ENCODE measurements at places on chromosomes 11 and 22.

DNA sequence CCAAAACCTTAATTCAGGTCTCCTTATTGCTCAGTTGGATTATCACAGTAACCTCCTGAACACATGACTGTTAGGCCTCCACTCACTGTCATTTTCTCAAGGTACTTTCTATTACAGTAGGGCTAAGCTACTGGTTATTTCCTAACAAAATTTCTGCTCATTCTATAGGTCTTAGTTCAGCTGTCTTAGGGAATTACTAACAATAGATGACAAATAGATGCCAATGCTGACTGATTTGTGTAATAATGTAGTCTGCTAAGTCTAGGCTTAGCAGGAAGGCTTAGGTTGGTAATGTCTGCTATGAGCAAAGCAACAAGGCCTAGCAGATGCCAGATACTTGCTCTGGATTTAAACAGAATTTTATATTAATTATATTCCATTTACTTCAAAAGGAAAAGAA lies 58.1 kb downstream of the RSF1 start:
- DNase-seq, result no peak

DNA sequence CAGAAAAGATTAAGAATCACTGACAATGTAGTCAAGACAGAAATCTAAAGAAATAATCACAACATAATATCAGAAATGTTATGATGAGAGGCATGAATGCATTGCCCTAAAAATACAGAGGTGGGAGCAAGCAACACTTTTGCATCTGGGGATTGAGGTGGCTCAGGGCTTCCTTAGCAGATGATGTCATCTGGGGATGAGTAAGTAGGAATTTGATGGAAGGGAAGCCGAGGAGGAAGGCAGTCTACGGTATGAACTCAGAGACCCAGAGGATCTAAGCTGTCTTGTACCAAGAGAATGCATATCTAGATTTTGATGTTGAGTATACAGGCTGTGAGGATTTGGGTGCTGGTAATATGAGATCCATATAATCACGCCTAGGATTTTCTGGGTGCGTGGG lies 193.0 kb upstream of the SNX19 start:
- no peak for DNase-seq

- peak; percentile 34 for DNase-seq
Observed at GRCh38 chr11:19995145-19995544, 165.1 kb downstream of the DBX1 start.

- no peak for DNase-seq
Observed at GRCh38 chr11:45215098-45215865, 68.8 kb downstream of the PRDM11 start.

- no peak for DNase-seq
Observed at GRCh38 chr11:49432242-49432848, 223.9 kb upstream of the FOLH1 start.

- DNase-seq, result peak; percentile 87
Observed at GRCh38 chr11:58788355-58789023, 56.0 kb downstream of the GLYATL2 start.

- no peak for DNase-seq
Observed at GRCh38 chr11:93939084-93939760, 81.9 kb upstream of the HEPHL1 start.

DNA sequence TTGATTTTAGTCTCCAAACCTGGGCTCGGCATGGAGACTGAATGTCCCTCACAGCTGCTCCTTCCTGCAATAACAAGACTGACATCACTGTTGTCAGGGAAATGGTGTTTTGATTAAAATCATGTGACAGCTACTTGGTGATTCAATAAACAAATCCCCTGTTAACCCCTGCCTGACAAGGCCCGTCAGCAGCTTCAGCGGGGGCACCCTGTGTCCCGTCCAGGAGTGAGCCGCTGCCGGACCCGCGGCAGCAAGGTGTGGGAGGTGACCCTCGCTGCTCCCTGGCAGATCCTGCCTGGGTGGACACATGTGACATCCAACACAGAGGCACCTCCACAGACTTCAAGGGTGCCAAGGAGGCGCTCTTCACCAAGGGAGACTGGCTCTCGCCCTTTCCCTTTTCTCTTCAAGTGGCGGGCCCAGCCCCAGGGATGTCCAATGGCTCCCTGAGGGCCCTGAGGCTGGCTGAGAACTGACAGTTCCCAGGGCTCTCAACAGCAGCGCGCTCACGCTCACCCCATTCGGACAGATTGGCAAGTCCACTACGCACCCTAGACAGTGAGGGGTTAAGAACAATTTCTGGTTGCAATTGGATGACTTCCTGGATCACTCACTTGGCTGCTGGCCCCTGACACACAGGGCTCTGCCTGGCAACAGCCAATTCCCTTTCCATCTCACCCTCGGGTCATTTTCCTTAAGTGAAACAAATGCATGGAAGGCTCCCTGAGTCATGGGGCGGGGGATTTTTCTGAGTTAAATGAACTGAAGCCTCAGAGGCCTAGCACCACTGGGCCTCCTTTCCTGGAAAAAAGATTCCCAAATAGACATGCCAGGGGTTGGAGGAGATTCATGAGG lies 30.7 kb downstream of the PPP2R1B start:
- no peak for DNase-seq

DNA sequence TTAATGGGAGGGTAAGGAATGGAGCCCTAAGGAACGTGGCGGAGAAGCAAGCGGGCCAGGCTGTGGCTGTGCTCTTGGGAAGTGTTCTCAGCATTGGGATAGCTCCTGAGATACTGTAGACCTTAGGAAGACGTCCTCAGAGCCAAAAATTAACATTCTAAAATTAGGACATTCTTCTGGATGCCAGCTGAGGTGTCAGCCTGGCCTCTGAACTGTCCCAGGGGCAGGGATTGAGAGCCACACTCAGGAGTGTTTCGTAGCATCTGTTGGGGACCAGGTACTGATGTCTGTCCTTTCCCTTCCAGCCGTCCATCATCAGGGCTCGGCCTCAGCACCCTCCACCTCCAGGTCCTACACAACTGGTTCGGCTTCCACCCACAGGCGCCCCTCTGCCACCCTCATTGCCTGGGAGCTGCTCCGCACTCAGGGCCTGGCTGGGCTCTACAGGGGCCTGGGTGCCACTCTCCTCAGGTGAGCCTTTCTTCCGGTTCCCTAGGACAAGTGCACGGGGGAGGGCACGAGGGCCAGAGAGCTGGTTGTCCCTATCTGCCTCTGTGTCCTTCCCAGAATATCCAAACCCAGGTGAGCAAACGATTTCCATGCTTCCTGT lies 23.6 kb downstream of the SLC25A18 start:
- DNase-seq, result no peak

DNA sequence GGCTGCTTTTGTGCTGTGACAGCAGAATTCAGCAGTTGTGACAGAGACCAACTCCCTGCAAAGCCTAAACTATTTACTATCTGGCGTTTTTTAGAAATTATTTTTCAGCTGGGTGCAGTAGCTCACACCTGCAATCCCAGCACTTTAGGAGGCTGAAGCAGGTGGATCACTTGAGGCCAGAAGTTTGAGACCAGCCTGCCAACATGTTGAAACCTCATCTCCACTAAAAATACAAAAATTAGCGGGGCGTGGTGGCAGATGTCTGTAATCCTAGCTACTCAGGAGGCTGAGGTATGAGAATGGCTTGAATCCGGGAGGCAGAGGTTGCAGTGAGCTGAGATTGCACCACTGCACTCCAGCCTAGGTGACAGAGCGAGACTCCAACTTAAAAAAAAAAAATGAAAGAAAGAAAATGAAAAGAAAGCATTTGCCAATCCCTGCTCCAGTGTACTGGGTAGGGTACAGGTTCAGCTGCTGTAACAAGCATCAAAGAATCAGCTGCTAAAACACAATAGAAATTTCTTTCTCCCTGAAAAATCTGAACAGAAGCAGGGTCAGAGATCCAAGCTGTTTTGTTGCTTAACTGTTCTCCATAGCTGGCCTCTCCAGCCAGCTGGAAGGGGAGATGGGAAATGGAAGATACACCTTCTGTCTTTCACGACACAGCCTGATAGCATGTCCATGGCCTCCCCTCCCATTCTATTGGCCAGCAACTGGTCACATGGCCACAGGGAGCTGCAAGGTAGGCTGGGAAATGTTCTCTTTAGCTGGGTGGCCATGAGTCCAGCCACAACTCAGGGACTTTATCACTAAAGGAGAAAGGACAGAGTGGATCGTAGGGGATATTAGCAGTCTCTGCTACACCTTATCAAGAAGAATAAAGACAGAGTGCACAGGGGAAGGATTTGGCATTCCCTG lies 8.5 kb upstream of the NCF4 start:
- DNase-seq, result no peak

DNA sequence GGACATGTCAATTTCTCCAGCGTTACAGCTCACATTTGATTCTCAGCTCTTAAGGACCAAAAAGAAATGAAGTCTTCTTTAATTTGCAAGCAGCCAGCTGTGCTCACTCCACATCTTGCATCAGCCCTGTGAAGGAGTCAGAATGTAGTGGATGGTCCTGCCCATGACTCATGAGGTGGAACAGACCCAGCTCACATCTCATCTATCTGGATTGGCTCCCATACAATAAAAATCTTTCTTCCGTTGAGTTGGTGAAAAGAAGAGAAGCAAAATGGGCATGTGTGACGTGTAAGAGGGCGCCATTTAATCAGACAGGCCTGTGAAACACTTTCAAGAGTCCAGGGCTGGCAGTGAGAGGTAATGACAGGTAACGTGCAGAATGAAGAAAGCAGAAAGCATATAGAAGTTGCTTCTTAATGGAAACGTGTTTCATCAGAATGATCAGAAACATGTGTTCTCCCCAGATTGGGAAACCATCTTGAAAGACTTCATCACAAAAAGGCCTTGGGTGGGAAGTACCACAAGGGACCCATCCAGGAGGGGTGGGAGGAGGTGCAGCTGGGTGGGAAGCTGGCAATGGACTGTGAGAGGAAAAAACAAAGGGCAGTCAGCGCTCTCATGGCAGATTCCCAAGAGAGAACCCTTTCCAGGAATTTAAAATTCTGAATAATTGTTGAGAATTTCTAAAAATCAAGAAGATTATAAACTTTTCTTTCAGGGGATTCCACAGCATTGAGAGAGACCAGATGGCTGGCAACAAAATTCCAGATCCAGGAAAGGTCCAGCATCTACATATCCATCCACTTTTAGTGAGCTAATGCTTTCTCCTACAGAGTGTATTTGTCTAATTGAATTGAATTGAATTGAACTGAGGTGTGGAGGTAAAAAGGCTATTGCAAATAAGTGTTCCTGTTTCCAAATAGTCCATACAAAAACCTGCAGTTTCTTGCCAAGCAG lies 57.0 kb downstream of the ETS1 start:
- no peak for DNase-seq

DNA sequence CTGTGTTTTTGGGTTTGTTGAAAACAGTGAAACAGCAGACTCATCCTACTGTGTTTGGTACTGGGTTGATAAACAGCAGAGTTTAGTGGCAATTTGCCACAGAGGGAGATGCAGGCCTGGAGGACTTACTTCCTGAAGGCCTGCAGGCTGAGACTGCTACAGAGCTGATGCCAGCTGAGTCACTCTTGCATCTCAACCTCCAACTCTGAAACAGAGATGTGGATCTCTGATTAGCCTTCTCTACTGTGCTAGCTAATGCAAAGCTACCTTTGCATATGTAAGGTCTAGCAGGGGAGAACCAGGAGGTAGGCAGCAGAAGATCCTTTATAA lies 14.3 kb downstream of the ATP5MG start:
- peak; percentile 97 for DNase-seq

GRCh38 chr11:69890476-69890875 lies 71.3 kb upstream of the FGF3 start:
- DNase-seq, result no peak

DNA sequence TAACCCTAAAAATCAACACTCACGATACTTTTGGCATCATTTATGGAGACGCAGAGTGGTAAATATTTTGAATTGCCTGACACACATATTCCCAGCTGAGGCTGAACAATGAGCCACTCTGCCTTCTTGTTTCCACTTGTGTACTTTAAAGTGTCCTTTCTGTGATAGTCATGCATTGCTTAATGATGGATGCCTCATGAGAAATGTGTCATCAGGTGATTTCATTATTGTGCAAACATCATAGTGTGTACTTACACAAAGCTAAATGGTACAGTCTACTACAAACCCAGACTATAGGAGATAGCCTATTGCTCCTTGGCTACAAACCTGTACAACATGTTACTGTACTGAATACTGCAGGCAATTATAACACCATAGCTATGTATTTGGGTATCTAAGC lies 44.2 kb downstream of the MRE11 start:
- DNase-seq, result no peak

GRCh38 chr11:104332110-104332509 lies 168.2 kb upstream of the PDGFD start:
- DNase-seq, result peak; percentile 18

GRCh38 chr11:5736396-5736795 lies at the start of gene OR56B1:
OR56B1 (plus strand) TSS chr11:5736448; CDS start chr11:5736517, 69 bp downstream.
- DNase-seq, result no peak

- no peak for DNase-seq
Observed at GRCh38 chr22:25908755-25909154, 166.8 kb downstream of the MYO18B start.

DNA sequence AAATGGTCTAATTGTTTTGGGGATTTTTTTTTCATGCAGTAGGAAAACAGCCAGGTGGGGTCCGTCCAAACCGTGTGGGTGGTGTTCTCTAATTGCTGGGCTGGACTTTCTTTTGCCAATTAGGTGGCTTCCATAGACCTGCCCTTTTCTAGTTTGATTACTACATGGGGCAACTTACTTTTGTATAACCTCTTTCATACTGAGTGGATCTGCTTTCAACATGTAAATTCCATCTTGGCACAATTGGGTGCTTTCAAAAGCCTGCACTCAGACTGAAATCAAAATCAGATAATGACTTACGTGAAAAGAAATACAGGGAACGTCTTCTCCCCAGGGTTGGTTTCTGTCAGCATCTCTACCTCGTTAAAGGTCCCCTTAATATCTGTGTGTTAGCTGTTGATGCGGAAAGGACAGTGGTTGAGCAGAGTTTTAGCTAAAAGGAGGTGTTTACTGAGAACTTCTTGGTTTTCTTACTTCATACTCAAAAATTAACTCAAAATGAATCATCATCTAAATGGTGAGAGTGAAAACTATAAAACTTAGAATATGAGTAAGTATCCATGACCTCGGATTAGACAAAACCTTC lies 72.1 kb downstream of the BARX2 start:
- no peak for DNase-seq

DNA sequence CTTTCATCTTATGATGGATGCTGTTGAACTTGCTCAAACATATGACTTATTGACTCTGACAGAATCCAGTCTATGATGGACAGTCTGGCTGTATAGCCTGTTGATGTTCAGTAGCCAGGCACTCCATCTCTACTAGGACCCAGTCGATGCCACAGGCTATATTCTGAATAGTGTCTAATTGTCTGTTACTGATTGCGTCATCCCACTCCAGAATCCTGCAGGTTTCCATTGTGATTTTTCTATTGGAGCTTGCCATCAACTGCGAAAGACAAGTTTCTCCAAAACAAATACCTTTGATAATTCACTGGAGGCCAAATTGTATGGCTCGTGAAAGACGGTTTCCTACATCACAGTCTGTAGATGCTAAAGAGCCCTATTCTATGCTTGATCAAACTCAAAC lies 481.7 kb upstream of the CHORDC1 start:
- DNase-seq, result no peak

GRCh38 chr11:119431523-119431922 lies 8.6 kb upstream of the THY1 start:
- no peak for DNase-seq

DNA sequence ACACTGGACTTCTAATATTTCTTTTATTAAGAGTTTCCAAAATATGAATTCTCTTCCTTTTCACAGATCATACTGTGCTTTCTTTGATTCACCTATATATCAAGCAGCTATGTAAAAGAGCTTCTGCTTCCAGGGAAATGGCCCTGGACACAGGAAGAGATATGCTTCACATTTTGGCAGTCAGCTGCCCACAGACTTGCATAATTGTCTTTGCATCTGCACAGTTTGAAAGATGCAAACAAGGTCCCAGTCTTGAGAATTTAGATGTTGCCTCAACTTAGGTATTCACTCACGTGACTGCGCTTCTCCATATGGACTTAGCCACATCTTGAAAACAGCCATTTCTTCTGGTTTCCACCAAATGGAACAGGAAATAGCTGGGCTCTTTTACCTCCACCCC lies 92.3 kb upstream of the POU2AF2 start:
- DNase-seq, result peak; percentile 10
